ENCODE measurements at places on chromosomes 6 and 20. TPM values are rescaled to one million over a fixed set of nuclear protein-coding genes. Genes with fewer than 3 reads are reported as not detected.
A peak's percentile ranks its signal among the peaks of the same experiment; 100 is the strongest.

VSTM2L gene
- 1.0 TPM for total RNA-seq

DNA sequence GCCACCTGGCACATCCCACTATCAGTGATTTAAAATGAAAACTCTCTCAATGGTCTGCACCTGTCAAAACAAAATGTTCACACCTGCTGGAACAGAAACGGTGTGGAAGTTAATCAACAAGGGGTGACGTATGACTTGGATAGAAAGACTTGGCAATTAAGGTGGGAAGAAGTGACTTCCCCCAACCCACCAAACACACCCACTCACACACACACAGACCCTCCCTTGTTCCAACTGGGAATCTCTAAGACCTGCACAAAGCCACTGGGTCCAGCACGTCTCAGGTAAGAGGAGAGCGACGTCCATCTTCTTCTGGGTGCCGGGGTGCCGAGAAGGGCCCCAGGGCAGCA lies 25.1 kb upstream of the TCFL5 start:
- no peak for DNase-seq

VGLL2 gene
- total RNA-seq, result not detected

DNA sequence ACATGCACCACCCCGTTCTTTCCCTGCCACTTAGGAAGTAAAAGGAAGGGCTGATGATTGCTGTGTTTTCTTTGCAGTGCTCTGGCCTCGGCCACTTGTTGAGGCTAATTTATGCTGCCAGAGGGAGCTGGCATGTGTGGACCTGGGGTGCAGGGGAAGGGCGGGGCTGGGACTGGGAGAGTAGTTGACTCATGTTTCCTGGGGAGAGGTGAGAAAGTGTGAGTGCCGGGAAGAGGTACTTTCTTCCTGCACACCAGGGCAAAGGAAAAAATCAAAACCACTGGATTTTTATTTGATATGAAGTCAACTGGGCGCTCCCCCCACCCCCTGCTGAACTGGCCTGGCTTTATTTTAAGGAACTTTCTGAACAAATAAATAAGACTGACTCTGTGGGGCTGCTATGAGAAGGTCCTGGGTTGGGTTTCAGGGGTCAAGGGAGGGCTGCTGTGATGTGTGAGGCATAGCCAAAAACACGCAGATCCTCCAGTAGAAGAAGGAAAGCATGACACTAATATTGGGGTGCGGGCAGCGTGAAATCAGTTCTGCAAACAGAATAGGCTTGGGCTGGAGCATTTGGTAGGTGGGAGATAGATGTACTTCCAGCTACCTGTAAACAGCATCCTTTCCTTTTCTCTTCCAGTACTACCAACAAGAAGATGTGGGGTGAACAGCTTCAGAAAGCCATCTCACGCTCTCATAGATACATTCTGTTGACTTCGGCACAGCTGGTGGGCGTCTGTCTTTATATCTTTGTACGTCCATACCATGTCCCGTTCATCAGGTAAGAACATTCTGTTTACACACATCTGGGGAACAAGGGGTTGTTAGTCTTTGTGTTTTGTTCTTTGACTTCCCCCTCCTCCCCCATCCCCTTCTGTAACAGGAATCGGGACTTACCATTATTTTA lies 87.5 kb downstream of the SYNJ2 start:
- DNase-seq, result peak; percentile 98

- DNase-seq, result no peak
These were observed 116.5 kb downstream of the IRF4 start for GRCh38 chr6:508006-508405.

GRCh38 chr6:118650582-118651281 lies 659 bp downstream of the CEP85L start:
- peak; percentile 37 for DNase-seq

TBX18 gene
- not detected for total RNA-seq

- DNase-seq, result no peak
These were observed 33.8 kb downstream of the SERPINB6 start for GRCh38 chr6:2937627-2938003.

DNA sequence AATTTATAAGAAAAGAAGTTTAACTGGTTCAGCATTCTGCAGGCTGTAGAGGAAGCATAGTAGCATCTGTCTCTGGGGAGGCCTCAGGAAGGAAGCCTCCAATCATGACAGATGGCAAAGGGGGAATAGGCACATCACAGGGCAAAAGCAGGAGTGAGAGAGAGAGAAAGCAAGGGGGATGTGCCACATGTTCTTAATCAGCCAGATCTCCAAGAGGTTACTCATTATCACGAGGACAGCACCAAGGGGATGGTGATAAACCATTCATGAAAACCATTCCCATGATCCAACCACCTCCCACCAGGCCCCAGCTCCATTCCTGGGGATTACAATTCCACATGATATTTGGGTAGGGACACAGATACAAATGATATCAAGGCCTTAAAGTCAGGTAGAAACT lies 217.5 kb upstream of the TCF21 start:
- DNase-seq, result no peak

- DNase-seq, result peak; percentile 89
These were observed 10.0 kb upstream of the PFDN4 start for GRCh38 chr20:54197621-54198604.

WFDC2 gene
- total RNA-seq, result not detected

- DNase-seq, result peak; percentile 24
These were observed 45.6 kb downstream of the EYA4 start for GRCh38 chr6:133286765-133287164.

ENPP4 gene
- 3.1 TPM for total RNA-seq

Measured in M059J (cell line).